Activated CD8-positive, alpha-beta memory T cell treated with anti-CD3 and anti-CD28 coated beads, Interleukin-2, amount 10 ng/mL, durations not matched to agents 7 days and 5 days (primary cell): ENCODE measurements at places on chromosomes 4 and X.

DNA sequence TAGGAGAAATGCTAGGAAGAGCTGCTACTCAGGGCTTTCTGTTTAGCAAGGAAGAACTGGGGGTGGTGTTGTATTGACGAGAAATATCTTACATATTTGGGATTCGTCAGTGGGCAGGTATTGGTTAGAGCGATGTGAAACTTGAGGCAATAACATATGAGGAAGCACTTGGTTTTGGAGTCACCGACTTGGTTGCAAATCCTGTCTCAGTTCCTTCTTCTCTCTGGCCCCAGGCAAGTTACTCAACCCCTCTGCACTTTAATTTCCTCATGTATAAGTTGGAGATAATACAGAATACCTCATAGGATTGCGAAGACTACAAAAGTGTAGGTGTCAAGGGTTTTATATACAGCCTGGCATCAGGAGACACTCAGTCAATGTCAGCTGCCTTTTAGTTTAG, 34.1 kb downstream of the GPAT3 start:
- DNase-seq = no peak

DNA sequence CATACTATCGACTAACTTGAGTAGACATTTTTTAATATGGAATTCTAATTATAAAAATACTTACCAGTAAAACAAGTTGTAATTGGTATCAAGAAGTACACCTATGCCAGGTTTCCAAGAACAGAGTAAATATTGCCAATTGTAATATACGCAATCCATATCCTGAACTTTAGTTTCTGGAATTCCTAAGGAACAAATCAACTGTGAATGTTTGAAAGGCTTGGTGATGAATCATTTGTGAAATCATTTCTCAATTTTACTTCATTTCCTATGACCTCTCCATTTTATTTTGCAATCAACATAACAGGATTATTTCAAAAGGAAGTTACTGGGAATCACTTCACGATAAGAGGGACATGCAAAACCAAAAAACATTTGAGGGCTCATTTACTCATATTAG, 3.7 kb downstream of the IL13RA2 start:
- DNase-seq = no peak

GRCh38 chr4:31539284-31540069, 819.3 kb downstream of the PCDH7 start:
- no peak for DNase-seq

- DNase-seq = no peak
Measured at GRCh38 chrX:70042399-70043371, 7.1 kb downstream of the AWAT2 start.

GRCh38 chr4:145178740-145179280, 1.6 kb downstream of the OTUD4 start:
- DNase-seq = peak; percentile 53

DNA sequence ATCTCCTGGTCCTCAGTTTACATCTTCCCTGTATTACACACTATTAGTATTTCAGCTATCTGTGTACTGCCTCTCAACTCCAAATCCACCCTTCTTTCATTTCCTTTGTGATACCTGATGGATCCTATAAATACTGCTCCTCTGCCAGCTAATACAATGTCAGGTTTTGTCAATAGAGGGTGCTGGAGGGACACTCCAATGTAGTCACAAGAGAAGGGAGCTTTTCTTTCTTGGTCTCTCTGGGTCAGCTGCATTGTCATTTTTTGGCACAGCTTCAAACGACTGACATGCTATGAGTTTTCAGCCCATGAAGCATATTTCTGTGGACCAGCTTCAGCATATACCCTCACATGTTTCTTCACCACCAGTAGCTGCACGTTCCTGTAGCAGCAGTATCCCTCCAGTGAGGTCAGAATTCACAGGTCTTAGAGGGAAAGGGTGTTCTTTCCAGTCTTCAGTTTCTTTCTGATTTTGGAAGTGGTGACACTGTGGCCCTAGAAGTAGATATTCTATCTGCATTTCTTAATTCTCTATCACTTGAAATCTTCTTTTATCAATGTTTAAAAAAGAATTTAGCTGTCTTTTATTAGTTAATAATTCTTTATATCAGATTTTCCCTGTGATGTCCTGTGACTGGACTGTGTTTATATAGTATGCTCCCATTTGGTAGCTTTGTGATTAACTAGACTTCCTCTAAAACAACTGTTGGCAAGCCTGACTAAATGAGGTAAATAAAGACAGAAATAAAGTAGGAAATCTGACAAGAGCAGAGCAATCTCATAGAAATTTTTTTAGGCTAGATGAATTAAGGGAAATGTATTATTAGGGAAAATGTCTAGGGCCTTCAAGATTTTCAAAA, 60.6 kb downstream of the GABRA2 start:
- DNase-seq = no peak

DNA sequence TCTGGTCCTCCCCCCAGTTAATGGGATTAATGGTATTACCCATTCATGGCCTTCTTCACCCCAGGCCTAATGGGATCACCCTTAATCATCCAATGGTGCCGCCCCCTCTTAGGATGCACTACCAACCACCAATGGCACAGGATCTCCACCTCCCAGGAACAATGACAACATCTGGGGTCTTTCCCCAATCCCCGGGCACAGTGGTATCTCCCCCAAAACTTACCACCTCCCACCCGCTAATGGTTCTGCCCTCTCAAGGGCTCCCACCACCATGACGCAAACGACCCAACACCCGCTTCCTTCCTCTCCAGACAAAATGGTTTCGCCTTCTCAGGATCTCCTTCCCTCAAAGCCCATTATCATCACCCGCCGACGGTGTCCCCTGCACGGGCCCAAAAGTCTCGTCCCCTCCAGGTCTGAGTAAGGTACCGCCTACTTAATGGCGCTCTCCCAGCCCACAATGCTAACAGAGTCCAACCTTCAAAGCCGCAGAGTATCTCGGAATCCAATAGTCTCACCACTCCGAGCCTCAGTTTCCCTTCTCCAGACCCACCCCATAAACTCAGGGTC, 458 bp downstream of the GRIPAP1 start:
- peak; percentile 73 for DNase-seq

DNA sequence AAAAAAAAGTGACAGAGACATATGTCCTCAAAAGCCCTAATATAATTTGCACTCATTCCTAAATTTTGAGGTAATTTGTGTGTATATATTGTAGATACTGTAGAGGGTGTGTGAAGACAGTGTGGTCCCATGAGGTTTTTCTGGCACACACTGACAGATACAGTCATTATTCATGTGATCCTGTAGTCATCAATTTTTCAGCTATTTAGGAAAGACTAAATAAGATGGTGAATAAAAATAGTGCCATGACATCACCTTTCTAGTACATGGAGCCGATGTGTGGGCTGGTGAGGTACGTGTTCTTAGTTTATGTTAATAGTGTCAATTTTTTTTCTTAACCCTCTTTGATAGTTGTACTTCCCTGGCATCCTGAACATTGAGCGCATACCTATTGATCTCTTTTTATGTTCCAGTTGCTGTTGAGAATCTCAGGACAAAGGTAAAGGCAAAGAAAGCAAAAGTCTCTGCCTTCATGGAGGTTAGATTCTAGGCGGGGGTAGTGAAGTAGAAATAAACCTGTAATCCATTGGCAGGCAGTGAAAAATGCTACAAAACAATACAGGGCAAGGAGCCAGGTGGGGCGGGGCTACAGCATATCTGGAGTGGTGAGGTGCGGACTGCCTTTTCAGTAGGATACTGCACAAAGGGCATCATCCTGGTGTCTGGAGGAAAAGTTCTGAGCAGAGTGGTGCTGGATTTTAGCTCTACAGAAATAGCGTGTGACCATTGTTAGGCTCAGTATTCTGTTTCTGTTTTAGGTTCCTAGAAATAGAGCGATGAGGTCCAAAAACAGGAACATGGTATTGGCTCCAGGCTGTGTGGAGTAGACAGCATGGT, 93.8 kb downstream of the ARHGAP10 start:
- DNase-seq = no peak

DNA sequence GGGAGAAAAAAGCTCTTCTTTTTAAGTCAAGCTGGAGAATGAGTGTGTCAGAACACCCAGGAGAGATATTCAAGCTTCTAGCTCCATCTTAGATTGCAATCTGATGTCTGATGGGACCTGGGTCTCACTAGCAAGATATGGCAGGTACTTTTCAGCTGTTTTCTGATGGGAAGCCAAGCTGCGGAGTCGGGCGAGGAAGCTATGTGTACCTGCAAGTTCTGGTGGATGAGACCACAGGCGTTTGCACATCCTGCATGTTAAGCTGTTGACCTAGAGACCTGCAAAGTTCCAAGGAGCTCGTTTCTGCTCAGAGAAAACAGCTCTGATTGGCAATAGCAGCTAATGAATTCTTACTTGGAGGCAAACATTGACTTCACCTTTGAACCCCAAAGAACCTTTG, 167.3 kb upstream of the GATB start:
- DNase-seq = no peak

GRCh38 chrX:16461968-16462367, 188.0 kb upstream of the S100G start:
- no peak for DNase-seq

DNA sequence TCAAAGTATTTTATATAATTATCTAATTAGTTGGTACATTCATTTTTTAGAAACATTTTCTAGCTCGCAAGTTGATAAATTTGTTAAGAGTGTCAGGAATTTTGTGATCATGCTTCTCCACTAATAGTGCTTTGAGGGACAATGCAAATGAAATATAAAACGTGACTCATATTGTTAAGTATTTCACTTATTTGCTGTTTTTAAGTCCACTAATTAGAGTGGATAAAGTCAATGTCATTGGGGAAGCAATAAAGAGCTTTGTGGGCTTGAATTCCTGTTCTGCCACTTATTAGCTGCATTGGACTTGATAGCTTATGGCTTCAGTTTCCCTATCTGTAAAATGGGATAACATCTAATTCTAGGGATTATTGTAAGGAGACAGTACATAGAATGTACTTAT, 26.5 kb upstream of the ANAPC4 start:
- DNase-seq = no peak

GRCh38 chr4:123163501-123163900, 233.1 kb upstream of the SPRY1 start:
- DNase-seq = no peak

DNA sequence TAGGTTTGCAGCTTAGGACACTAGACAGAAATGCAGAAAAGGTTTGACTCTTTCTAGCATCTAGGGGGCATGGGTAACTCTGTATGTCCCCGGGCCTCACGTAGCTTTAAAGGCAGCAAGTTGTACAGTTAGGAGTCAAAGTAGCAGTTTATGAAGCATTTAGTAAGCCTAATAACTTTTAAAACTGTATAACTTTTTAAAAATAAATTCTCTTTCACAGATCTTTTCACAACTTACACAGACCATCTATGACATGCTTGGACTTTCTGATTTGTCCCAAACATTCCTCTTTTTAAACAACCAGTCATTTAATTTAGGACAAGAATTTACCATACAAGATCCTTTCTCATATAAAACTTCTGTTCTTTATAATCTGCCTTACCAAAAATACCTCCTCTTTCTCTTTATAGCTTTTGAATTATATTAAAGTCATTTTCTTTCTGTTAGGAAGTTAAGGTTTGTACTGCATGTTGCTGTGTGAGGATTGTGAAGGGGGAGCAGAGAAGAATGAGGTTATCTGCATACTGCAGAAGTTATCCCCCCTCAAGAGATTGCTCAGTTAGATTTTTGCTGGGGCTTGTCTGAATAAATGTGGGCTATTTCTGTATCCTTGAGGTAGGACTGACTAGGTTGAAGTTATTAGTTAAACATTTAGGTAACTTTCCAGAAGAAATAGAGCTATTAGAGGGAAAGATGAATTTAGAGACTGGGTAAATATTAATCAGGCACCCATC, 94.3 kb downstream of the CPE start:
- no peak for DNase-seq

- no peak for DNase-seq
Measured at GRCh38 chr4:5843573-5844530, 49.0 kb downstream of the CRMP1 start.

DNA sequence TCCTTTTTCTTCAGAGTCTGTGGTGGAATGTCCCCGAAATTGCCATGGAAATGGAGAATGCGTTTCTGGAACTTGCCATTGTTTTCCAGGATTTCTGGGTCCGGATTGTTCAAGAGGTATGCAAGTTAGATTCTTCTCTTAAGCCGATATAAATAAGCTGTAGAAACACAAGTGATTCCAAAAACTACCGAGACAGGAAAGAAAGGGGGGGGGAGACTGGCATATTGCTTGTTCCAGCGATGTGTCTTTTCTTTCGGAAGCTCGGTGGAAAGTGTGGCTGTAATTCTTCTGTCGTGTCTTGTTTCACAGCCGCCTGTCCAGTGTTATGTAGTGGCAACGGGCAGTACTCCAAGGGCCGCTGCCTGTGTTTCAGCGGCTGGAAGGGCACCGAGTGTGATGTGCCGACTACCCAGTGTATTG, 236.9 kb downstream of the DCTD start:
- no peak for DNase-seq

DNA sequence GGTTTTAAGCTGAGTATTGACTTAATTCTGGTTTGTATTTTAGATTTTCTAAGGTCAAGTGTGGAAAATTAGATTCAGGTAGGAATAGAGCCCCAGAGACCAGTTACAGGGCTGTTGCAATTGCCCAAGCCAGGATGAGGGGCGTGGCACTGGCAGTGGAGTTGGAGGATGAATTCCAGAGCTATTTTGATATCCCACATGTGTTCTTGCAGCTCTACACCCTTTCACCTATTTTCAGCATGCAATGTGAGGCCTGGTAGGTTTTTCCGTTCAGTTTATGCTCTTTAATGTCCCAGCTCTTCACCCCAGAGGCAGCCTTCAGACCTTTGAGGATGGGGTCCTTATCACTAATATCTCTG, 17.9 kb upstream of the OGT start:
- DNase-seq = no peak

- no peak for DNase-seq
Measured at GRCh38 chr4:120704538-120704937, 218.0 kb downstream of the PRDM5 start.

- DNase-seq = peak; percentile 60
Measured at GRCh38 chr4:67558493-67558892, at the start of gene STAP1. TSS of gene STAP1 (plus strand) at chr4:67558727. CDS start at chr4:67558810, 83 bp downstream.

DNA sequence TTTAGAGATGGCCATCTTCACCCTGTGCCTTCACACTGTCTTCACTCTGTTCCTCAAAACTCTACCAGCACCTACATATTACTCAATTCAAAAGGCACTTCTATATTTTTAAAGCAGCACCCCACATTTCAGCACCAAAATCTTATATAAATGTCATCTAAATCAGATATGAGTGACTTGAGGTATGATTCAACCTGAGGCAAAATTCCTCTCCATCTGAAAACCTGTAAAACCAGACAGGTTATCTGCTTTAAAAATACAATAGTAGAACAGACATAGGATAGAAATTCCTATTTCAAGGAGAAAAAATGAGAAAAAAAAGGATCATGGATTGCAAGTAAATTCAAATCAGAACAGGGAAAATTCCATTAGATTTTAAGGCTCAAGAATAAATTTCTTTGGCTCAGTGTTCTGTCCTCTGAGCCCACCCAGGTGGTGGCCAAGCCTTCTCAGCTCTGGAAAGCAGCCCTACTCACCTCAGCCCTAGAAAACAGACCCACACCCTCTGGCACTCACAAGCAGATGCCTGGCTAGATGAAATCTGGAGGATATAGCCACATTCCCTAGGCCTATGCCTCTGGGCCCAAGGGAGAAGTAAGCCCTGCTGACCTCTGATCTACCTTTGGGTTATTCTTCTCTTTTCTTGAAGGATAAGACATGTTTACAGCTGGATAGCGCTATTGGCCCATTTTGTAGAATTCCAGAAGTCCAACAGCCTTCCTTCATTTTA, 240.4 kb upstream of the ZCCHC13 start:
- no peak for DNase-seq
